ENCODE measurements at places on chromosomes 2 and 18.

DNA sequence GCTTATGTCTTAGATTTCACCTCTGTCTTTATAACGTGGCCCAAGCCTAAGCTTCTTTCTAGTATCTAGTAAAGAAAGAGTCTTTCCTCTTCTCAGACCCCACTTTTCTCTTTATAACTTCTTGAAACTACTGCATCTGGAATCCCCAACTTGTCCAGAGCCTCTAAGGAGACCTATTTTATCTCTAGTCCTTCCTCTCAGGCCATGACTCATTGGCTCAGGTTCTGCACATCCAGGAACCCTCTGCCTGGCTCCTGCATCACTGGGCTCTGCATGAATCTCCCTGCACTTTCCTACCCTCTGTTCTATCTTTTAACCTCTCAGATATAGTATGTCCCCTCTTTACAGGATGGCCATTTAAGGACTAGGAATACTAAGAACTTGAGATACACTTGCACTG lies 124.7 kb downstream of the DNAH6 start:
- no peak for DNase-seq

DNA sequence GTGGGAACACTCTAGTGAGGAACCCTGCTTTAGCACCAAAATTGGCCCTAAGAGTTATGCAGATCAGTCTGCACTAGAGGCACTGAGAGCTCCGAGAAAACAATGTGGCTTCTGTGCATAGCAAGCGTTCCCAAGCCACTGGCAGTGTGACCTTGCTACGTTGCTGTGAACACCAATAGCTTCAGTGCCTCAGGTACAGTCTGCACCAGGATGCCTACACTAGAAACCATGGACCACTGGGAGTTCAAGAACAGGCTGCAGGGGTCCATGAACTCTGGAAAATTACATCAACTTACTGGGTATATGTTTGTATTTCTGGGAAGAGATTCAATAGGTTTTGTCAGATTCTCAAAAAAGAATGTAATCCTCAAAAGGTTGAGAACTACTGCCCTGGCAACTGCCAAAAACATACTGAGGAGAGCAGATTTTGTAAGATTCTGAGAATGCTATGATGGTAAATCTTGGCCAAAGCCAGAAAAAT lies 18.3 kb upstream of the SP3 start:
- no peak for DNase-seq

DNA sequence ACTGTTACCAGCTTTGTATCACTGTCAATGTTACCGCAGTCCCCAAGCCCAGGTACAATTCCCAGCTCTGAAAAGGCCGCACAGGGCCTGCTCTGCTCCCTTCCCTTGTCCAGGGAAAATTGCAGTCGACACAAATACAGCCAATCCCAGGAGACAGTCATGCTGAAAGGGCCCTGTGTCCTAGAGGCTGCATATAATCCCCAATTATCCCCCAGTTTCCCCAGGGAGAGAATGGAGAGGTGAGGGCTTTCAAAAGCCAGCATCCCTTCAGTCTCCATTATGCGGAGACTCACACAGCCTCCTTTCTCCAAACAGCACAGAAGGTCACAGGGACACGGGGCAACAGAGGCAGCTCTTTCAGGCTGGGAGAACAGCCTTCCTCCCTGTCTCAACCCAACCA lies 17.1 kb upstream of the CTIF start:
- no peak for DNase-seq

DNA sequence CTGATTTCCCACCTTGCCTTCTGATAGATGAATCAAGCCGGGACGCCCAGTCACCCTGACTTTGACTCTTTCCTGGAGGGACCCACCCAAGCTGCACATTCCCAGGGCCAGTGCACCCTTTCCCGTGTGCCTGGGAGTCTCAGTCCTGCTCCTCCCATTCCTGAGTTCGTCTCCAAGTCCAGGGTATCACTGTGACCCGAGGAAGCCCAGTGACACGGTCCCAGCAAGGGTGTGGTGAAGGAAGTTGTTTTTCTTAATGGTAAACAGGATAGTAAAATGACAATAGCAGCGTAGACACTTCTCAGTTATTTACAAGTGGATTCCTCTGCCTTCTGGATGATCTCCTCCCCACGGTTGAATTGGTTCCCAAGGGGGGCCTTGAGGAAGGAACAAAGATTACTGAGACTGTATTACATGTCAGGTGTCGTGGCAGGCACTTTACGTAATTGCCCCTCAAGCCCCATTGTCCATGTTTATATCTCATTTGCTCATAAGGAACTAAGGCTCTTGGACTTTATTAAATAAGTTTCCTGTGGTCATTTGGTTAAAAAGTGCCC lies 123.3 kb downstream of the PRKCE start:
- no peak for DNase-seq

GRCh38 chr18:8386669-8387380 lies 222.4 kb upstream of the RAB12 start:
- no peak for DNase-seq

DNA sequence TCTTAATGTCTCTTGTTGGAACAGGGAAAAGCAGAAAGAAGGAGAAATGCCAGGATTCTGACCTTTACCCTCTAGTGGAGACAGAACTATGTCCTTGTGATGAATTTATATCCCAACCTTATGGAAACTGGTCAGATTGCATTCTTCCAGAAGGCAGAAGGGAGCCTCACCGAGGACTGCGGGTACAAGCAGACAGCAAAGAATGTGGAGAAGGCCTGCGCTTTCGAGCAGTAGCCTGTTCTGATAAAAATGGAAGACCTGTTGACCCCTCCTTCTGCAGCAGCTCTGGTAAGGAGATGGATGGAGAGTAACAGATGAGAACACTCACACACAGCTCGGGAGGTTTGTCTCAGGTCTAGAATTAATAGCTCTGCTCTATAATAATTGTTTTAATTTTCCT lies 552.7 kb upstream of the HNMT start:
- DNase-seq = no peak

- peak; percentile 2 for DNase-seq
Observed at GRCh38 chr2:225400060-225400511, 576 bp downstream of the NYAP2 start.

DNA sequence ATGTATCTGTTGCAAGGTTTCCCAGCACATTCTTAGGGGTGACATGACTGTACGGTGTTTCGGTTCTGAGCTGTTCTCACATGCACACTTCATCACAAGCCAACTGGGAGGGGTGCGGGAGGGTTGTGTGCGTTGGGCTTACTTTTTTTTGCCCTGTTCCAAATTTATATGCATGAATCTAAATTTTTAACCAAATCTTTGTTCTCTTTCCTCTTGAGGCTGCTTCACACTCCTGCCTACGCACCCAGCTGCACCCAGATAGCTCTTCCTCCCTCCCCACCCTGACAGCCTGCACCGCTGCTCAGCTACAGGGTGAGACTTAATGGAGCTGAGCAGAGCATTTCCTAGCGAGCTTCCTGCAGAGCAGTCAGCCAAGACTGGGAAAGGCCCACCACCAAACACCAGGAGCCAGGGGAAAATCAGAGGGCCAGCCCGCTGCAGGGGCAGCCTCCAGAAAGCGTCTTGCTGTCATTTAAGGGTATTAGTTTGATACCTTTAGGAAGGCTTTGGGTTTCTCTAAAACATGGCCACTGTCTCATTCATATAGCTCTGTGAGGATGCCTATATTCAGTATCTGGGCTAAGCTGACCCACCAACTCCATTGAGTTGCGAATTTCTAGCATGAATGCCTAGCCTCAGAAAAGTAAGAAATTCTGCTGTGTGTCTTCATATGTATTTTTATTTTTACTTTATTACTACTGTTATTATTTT lies 84.5 kb downstream of the POU3F3 start:
- DNase-seq = no peak

- no peak for DNase-seq
Observed at GRCh38 chr2:229243890-229244560, 27.1 kb downstream of the PID1 start.

- DNase-seq = no peak
Observed at GRCh38 chr2:53569957-53570727, 197.5 kb upstream of the CHAC2 start.

DNA sequence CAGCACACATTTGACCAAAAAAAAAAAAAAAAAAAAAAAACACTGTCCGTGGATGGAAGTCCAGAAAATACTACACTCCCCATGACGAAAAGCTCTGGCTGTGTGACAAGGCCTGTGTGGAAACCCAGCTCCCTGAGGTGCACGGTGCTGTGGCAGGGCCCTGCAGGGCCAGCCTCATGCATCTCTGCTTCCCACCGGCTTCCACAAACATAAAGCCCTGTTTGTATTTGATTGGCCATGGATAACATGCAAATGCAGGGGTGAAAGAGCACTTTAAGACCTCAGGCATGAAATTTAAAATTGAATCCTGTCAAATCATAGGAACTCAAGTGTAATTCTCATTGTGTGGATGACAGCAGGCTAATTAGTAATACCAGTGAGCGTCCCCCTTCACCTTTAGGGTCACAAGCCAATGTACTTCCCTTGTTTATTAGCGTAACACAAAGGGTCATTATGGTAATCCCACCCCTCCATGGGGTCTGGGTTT lies 757.2 kb downstream of the GALR1 start:
- DNase-seq = peak; percentile 49

DNA sequence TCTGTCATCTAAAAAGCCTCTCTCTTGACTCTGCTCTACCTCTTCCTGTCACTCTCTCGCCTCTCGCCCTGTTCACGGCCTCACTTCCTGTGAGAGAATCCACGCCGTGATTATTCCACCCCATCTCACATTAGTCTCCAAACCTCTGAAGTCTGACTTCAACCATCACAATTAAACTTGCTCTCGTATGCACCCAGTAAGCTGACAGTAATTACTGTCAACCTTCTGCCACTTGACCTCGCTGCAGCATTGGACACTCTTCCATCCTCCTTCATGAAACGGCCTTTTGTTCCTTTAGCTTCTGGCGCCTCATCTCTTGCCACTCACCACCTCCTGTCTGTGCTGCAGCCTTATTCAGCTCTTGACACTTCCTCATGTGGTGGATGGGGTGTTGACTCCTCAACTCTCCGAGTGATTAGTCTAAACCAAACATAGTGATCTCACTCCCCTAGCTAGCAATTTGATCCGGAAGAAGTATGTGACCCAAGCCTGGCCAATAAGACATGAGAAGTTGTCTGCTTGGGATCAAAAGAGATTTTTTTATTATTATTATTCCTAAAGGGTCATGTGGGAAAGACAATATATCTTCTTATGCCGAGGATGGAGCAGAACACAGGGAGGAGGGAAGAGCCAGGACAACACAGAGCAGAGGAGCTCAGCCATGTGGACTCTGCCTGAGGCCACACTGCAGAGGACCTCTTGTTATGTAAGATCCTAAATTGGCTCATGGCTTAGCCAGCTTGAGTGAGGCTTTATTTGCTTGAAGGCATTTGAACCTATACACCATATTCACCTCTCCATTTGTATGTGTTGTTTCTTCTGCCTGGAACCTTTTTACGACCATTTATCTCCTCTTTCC lies 38.4 kb upstream of the MYO1B start:
- DNase-seq = no peak

DNA sequence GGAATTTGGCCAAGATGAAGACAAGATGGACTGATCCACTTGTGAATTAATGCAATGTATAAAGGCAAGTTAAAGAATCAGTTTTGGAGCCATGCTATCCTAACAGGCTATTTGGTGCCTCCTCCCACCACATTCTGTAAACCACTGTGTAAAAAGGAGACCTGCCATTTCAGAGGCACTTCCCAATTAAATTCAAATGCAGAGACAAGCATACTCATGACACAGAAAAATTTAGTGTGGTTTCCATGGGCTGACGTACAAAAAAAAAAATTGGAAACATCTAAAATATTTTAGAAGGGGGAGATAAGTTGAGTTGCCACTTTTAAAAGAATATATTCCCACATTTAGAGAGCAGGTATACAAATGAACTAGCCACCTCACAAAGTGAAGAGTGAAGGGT lies 112.1 kb downstream of the TCF4 start:
- DNase-seq = no peak
